ENCODE measurements at places on chromosomes 6 and 20.

DNA sequence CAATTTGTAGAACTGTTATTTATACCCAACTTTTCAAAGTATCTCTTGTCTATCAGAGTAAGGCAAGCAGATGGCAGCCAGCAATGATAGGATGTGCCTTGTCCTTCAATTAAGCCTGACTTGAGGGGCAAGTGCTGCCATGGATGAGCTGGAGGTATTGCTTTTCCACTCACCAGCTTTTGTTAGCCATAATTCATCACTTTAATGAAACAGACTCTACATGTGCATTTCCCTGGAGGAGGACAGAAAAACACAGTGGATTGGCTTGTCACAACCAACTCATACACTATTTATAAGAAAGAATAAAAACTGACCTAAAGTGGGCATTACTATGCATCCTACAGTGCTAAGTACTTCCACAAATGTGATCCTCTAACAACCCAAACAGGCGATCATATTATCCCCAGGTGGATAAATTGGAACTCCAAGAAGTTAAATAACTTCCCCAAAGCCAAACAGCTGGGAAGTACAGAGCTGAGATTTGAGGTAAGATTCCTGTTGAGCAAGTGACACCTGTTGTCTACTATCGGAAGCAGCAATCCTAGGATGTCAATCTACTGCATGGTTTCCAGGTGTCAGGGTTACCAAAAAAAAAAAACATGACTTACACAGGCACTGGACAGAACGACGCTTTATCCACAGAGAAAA, 73.9 kb upstream of the NRSN1 start:
- no peak for DNase-seq

- DNase-seq, result no peak
Measured at GRCh38 chr6:39153766-39154397, 38.9 kb upstream of the SAYSD1 start.

- no peak for DNase-seq
Measured at GRCh38 chr6:15561447-15562199, 101.2 kb downstream of the DTNBP1 start.

DNA sequence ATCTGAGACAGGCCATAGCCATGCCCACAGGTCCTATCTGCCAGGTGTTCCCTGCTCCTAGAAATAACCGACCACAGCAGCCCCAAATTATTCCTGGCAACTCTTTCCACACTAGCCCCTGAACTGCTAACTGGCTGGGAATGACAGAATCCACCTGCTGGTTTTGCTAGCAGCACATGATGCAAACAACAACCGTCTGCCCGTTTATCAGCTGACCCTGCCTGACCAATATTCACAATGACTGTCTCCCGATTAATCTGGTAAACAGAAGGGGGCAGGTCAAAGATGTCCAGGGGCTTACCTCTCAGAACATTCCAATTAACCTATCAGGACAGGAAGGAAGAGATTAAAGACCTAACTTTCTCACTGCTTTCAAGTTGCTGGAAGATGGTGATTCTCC, 101.5 kb downstream of the NRSN1 start:
- no peak for DNase-seq

DNA sequence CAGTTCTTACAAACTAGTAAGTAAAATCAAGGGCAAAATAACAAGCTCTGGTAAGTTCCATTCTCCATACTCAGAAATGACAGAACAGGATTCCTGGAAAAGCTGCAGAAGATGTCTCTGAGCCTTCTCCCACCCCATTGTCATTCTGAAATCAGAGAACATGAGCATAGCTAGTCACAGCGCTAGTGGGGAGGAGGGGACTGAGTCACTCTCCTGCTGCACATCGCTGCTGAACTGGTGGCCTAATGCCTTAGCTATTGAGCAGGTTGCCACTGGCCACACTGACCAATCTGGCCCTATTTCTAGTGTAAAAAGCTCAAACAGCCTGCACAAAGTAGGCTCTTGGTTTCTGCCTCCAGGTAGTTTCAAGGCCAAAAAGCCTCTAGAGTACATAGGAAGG, 26.1 kb upstream of the RIPPLY2 start:
- no peak for DNase-seq

- no peak for DNase-seq
Measured at GRCh38 chr6:166029506-166029905, 138.1 kb downstream of the TBXT start.

DNA sequence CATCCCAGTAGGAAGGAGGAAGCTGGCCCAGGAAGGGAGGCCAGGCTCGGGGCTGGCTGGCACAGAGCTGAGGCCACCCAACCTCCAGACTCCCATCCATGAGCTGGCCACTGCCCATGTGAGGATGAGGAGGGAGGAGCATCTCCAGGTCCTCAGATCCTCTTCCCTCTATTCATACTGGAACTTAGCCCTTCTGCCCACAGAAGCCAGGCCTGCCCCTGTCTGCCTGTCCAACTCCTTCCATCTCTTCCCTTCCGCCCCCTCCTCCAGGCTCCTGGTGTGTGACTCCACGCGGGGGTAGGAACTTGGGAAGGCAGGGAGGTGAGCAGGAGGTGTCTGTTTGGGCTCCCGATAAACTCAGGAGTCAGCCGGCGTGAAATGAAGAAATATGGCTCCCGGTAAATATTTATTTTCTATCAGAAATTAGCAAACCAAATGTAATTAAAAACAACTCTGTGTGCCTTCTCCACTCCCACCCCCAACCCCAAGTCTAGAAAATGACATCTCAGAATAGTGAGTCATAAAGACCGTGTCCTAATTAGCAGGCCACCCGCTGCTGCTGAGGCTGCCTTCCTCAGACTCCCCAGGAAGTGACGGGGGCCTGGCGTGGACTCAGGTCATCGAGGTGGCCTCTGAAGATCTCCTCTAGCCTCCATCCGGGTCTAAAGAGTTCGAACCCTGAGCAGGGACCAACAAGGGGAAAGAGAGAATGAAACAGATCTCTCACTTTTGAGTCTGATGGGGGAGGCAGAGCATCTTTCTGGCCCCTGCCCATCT, 81.9 kb downstream of the MDGA1 start:
- no peak for DNase-seq

DNA sequence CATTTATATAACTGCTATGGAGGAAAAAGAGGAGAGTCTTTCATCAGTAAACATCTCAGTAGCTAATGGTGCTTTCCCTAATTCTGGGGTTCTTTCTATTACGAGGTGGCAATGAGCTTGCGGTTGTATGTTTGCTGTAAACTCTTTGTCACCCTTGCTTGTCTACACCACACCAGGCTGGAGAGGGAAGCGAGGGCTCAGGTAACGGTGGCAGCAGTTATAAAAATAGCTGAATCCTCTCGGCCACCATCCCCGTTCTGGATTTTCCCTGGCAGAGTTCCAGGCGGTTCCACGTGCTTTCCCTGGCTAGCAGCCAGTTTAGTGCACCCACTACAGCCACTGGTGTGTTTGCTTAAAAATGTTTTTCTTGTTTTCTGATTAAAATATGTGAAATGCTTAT, 39.0 kb downstream of the MAS1 start:
- DNase-seq, result peak; percentile 66

- DNase-seq, result no peak
Measured at GRCh38 chr6:158911746-158912480, 88.1 kb downstream of the RSPH3 start.

DNA sequence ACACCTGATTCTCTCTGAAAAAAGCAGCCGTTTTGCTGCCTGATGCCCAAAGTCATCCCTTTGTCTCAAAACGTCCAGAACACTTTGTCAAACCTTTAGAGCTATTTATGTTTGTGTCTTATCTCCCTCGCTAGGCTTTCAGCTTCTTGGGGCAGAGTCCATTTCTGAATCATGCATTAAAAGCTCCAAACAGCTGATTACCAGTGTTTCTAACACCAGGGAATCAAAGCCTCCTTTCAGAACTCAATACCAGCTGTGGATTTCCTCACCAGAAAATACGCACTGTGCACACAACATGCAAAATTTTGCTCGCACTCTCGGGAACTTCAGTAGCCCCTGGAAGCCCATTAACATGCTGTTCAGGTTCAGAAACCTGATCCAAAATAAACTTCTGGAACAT, 333.3 kb downstream of the HACE1 start:
- no peak for DNase-seq

DNA sequence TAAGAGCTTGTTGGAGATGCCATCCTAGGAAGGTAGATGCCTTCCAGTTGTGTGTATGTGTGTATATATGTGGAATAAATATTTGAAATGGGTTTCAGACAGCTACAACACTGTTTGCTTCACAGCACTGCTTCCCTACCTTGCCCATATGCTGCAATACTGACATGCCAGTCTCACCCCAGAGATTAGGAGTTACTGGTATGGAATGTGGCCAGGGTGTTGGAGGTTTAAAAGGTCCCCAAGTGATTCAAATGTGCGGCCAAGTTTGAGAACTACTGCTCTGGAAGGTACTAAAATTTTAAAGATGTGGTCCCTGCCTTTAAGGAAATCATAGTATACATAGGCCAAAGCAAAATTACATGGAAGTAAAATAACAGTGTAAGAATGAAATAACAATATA, 39.5 kb downstream of the BCKDHB start:
- no peak for DNase-seq

DNA sequence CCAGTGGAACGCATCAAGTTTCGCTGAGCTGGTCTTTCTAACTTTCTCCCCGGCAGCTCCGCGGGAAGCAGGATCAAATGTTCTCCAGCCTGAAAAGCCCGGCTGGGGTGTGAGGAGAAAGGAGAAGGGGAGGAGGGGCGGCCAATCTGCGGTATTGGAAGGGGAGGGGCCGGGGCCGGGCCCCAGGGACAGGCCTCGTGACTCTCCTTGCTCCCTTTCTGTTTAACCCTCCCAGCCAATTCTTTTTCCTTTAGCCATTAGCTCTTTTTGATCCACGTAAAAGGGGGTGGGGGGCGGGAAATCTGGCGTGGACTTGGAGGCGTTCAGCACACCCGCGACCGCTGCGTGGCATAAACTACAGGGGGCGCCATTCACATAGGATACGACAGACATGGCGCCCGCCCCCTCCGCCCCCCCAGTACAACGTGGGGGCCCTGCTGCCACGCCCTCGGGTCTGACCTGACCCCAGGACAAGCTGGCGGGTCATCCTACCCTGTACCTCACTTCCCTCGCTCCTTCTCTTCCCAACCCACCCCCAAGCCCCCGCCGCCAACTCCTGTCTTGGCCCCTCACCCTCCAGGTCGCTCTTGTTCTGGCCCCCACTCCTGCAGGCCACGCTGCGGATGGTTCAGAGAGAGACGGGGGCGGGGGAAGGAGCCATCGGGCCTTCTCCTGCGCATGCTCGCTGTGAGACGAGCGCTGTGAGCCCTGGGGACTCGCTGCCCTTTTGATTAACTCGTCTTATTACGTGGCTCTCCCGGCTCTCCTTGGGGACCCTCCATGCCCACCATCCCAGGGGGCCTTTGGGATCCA, 7.8 kb upstream of the MDGA1 start:
- peak; percentile 77 for DNase-seq

- DNase-seq, result no peak
Measured at GRCh38 chr6:5729813-5730517, 276.8 kb downstream of the NRN1 start.

DNA sequence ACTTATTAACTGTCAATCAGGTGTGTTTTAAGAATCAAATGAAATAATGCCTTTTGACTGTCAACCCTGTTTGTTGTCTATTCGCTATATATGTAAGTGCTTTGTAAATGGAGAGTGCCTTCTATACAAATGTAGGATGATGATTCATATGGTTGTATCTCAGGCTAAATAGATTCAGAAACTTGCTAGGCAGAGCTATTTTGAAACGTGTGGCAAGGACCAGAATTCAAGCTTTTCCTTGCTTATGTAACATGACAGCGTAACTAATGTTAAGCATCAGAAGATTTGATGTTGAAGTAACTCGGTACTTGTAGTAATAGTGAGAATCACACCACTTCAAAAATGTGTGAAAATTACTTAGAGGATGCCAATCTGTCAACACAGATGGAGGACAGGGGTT, 3.4 kb downstream of the OGFRL1 start:
- no peak for DNase-seq

DNA sequence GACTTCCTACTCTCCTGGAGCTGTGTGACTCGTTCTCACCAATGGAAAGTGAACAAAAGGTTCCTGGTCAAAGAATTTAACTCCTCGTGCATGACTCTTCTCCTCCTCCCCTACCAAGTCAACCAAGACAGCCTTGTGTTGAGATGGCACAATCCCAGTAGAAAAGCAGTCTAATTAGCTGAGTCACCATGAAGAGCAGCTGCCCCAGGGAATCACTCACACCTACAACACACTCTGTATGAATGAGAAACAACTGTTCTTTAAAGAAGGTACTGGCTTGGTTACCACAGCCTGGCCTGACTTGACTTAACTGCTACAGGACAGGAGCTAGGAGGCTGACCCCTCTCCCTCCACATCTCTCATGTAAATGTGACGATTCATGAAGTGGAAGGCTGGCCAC, 2.9 kb upstream of the HLA-DOB start:
- DNase-seq, result no peak

DNA sequence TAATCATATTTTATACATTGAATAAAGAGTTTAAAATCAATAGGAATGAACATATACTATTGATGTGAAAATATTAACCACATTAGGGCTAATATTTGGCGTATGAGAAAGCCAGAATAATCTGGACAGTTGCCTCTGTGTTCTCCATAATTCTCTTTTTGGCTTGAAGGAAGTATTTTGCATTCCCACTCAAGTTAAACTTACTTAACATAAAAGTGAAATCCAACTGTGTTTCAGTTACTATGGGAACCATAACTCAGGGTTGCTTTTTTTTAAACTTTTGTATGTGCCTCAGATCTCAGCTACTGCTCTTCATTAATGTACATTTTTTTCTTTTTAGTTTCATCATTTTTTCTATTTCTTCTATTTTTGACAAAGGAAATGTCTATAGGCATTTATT, 479.8 kb downstream of the NKAIN2 start:
- DNase-seq, result no peak

DNA sequence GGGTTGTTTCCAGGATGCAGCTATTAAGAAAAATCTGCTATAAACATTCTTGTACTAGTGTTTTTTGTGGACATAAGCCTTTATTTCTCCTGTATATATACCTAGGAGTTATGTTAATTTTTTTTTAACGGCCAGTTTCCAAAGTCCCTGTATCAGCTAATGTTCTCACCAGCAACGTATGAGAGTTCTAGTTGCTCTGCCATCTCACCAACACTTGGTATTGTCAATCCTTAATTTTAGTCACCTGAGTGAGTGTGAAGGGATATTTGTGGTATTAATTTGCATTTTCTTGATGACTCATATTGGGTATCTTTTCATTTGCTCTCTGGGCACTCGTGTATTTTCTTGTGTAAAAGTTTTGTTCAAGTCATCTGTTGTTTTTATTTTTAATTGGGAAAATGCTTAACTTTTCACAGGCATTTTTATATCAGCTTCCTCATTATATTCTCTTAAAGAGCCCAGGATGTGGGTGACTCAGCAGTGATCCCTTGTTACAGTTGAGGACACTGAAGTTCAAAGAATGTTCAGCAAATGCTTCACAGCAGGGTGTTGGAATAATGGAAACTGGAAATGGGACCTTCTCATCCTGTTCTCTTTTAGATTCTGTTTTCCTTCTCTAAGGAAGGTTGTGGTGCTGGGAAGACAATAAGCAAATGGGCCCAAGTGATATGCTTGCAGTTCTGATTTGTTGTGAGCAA, 211.7 kb upstream of the PRND start:
- DNase-seq, result no peak

Measured in NCI-H510A treated with DMSO at 0.1 percent for 48 hours (cell line).